ENCODE measurements at places on chromosomes 3 and 15.

DNA sequence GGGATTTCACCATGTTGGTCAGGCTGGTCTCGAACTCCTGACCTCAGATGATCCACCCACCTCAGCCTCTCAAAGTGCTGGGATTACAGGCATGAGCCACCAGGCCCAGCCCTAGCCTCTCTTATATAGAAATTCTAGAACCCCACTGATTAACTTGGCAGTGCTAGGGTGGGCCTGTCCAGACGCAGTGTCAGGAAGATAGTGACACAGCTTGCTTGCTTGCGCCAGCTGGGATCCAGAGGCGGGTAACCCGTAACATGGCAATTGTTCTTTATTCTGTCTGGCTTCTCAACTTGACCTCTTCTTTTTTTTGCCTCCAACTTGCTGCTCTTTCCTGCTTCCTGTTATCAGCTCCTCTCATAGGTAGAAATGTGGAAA lies 16.2 kb downstream of the CEP19 start:
- DNase-seq: no peak

- DNase-seq: no peak
Observed at GRCh38 chr15:22988811-22989210, 8.6 kb upstream of the CYFIP1 start.

GRCh38 chr15:76576523-76577279 lies 240.1 kb downstream of the ISL2 start:
- no peak for DNase-seq

GRCh38 chr15:83498374-83498773 lies 51.2 kb downstream of the SH3GL3 start:
- no peak for DNase-seq

DNA sequence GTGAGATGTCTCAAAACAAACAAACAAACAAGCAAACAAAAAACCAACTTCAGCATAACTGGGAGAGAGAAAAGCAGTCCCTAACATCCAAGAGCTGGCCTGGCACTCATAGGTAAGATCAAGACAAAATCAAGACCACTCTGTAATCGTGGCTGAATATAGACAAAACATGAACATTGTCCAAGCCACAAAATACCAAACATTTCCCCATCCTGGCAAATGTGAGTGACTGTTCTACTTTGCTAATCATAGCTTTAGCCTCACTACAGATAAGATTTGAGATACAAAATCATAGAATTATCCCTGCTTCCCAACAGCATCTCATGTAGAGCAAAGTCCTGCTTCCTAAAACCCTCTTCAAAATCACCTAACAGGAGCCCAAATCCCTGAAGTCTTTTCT lies 116.7 kb upstream of the PRTG start:
- no peak for DNase-seq

DNA sequence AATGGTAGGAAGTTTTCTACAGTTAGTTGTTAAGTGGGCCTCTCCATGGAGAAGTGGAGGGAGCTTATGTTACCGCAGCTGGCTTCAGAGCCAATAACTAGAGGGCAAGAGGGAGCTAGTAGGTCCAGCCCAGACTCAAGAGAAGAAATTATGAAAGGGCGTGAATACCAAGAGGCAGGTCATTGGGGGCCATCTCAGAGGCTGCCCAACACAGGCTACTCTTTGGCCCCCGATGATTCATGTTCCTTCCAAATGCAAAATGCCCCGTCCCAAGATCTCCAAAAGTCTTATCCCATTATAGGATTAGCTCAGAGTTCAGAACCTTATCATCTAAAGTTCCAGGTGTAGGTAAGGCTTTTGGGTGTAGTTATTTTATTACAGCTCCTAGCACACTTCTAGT lies 94.5 kb downstream of the FNDC3B start:
- DNase-seq: no peak

DNA sequence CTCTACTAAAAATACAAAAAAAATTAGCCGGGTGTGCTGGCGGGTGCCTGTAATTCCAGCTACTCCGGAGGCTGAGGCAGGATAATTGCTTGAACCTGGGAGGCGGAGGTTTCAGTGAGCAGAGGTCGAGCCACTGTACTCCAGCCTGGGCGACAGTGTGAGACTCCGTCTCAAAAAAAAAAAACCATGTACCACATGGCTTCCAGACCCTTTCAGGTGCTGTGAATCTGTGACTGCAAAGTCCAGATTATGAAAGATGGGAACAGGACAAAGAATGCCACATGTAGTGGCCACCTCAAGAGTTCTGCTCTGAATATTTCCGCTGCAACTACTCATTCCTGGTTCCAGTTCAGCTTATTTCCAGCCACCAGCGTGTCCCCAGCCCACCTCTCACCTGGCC lies 8.4 kb upstream of the DCAF1 start:
- no peak for DNase-seq

DNA sequence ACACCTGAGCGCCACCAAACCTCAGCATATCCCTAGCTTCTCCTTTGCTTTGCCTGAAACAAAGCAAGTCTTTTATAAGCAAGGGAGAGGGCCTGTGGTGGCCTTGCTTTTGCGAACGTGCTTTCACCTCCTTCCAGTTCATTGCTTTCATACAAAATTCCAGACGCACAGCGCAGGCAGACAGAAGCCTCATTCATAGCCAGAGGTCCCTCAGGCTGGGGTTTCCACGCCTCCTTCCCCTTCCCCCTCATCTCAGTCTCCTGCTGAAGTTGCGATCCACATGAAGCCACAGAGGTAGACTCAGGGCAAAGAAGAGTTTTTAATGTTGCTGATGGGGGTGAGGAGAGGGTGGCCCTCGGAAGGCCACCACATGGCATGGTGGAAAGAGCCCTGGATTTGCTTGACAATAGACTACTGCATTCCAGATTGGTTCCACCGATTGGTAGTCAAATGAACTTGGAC lies 59.4 kb upstream of the FLNB start:
- no peak for DNase-seq

All from stimulated activated CD4-positive, alpha-beta T cell treated with anti-CD3 and anti-CD28 coated beads, Interleukin-15, amount 100 ng/mL, for 1 hour (primary cell).